CD4-positive, alpha-beta T cell treated with Interleukin-4 for 1 hour (primary cell): ENCODE measurements at places on chromosomes 2 and 18.

DNA sequence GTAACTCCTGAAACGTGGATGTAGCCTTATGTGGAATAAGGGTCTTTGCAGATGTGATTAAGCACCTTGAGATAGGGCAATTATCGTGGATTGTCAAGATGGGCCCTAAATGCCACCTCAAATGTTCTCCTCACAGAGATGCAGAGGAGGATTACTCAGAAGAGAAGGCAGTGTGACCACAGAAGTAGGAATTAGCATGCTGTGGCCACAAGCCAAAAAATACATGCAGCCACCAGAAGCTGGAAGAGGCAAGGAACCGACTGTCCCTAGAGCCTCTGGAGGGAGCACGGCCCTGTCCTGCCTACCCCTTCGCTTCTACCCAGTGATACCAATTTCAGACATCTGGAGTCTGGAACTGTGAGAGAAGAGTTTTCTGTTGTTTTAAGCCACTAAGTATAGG lies 47.3 kb upstream of the MGAT5 start:
- no peak for DNase-seq

- no peak for DNase-seq
Measured at GRCh38 chr18:28725876-28726275, 548.9 kb upstream of the CDH2 start.

- no peak for DNase-seq
Measured at GRCh38 chr18:47075098-47075883, 39.9 kb upstream of the ELOA2 start.

DNA sequence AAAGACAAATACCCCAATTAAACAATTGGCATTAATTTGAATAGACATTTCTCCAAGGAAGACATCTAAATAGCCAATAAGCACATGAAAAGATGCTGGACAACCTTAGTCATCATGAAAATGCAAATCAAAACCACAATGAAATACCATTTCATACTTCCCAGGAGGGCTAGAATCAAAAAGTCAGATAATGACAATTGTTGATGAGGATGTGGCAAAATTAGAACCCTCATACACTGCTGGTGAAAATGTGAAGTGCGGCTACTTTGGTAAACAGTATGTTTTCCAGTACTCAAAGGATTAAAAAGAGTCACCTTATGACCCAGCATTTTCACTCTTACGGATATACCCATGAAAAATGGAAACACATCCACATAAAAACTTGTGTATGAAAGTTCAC lies 91.6 kb downstream of the FIGN start:
- no peak for DNase-seq

- DNase-seq, result no peak
Measured at GRCh38 chr2:223481486-223481885, 120.7 kb downstream of the SCG2 start.

DNA sequence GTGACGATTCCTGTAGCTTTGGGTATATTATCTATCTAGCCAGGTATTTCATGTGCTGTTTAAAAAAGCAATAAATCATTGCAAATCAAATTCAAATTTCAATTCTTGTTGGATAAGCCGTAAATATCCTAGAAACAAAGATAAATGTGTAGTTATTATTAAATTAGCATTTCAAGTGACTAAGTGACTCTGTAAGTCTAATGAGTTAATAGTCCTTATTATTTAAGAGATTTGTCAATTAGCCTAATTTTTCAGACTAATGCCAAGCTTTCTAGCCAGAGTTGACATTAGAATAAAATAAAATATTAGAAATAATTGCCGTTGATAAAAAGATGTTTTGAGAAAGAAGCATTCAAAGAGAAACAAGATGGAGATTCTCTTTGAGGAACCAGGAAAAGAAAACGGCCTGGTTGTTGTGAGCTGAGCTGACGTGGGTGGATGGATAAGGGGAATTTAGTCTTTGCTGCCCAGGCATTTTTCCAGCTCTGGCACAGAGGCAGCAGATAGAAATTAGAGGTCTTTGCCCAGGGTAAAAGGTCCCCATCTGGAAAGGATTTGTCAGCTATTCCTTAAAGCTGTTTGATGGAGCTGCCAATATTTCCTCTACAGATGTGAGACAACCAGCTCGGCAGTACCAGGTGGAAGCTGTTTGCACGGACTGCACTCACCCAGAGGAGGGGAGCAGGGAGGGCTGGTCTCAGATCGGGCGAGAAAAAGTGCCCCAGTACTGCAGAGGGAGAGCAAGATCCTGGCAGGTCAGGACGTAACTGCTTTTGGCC lies 117.3 kb upstream of the SEC11C start:
- no peak for DNase-seq

DNA sequence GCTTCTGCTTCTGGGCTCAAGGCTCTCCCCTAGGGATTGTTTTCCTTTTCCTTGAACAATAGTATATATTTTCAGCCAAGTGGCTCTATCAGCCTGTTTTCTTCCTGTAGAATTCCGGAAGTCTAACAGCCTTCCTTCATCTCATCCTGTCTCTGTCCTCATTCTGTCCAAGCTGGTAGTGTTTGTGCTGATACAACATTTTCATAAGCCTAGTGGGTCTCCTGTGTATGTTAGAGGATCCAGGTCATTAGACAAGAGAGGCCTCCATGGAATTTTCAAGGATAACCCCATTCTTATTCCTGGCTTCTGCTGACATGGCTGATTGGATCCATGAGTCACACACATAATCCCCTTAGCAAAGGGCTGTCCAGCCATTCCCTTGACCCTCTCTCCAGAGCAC lies 467.6 kb downstream of the PTPRM start:
- DNase-seq, result no peak

DNA sequence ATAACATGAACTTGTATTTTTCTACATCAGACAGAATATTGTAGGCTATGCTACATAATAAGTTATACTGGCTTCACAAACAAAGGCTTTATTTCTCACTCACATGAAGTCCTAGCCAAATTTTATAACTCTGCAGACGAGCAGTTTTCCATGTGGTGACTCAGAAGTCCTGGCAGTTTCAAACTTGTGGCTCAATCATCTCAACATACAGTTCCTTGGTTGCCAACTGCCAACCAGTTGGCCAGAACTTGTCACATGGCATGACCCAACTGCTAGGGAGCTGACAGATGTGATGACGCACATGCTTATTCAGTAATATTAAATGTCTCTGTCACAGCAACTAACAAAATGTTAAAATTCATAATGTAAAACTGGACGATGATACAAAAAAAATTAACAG lies 63.8 kb upstream of the ZC3H15 start:
- no peak for DNase-seq

DNA sequence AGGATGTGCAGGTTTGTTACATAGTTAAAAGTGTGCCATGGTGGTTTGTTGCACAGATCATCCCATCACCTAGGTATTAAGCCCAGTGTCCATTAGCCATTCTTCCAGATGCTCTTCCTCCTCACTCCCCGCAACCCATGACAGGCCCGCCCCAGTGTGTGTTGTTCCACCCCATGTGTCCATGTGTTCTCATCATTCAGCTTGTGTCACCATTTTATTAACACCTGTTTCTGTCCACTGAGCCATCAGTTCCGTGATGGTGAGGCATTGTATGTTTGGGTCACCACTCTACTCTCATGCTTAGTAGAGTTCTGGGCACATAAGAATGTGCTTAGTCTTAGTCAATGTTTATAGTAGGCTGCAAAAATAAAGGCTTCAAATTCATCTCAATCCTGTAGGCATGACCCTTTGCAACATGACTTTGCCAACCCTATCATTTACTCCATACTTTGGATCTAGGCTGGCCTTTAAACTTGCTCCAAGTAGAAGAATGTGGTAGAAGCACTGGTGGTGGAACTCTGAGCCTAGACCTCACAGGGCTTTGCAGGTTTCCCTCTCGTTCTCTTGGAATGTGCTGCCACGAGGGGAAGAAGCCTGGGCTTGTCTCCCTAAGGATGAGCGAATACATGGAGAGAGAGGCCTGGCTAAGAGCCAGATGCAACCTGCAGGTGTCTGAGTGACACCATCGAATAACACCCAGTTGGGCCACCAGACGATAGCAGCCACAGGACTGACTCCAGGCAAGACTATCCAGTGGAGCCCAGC lies 161.5 kb downstream of the NAPG start:
- DNase-seq, result no peak

GRCh38 chr2:21078296-21078695 lies 34.4 kb upstream of the APOB start:
- DNase-seq, result no peak

DNA sequence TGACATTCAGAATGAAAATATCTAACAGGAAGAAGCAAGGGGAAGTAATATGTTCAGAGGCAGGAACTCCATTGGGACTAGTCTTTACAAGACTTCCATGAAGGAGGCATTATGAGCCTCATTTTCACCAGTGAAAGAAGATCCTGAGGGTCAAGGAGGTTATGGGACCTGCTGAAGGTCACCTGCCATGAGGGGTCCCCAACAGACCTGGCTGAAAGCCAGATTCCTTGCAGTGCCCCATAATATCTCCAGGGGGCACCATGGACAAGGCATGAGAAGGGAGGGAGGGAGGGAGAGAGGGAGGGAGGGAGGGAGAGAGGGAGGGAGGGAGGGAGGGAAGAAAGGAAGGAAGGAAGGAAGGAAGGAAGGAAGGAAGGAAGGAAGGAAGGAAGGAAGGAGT lies 27.9 kb downstream of the XDH start:
- no peak for DNase-seq

DNA sequence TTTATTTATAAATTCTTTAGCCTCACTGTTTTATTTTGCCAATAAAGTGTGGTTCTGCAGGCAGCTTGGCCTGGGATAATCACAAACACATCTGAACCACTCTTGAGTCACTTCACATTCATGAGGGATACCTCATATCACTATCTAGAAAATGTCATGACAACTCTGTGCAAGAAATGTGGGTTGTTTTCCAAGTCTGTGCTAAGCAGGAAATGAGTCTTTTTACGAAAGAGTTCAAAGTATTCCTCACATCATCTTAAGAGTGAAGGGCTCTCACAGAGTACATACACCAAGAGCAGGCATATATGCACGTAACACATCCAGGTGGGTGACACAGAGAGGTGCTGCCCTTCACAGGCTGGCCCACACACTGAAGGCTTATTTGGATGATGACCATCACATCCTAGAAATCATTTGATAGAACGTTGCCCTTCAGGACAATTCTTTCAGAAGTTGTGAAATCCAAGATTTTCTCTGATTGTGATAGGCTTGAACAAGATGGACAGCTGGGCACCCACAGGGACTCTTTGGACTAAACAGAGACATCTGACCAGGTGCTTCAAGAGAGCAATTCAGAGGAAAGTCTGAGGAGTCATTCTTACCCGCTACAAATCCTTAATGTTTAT lies 811.1 kb upstream of the LRATD1 start:
- no peak for DNase-seq

- DNase-seq, result no peak
Measured at GRCh38 chr2:31347750-31348149, 66.8 kb downstream of the XDH start.

- DNase-seq, result no peak
Measured at GRCh38 chr2:224222974-224223373, 178.9 kb downstream of the FAM124B start.

- no peak for DNase-seq
Measured at GRCh38 chr2:148282201-148282600, 261.3 kb downstream of the MBD5 start.

DNA sequence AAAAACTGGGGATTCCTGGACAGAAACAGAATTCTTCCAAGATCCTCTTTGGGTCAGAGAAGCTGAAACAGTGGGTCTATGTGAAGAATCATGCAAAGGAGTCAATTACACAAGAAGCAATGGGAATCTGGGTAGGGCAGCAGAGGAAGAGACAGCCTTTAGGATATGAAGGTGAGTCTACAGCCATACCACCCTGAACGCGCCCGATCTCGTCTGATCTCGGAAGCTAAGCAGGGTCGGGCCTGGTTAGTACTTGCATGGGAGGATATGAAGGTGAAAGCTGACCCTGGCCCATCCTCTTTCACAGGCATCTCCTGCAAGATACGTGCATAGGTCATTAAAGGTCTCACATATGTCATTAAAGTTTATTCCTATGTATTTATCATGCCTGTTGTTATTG lies 1080.9 kb upstream of the FANCL start:
- DNase-seq, result no peak

DNA sequence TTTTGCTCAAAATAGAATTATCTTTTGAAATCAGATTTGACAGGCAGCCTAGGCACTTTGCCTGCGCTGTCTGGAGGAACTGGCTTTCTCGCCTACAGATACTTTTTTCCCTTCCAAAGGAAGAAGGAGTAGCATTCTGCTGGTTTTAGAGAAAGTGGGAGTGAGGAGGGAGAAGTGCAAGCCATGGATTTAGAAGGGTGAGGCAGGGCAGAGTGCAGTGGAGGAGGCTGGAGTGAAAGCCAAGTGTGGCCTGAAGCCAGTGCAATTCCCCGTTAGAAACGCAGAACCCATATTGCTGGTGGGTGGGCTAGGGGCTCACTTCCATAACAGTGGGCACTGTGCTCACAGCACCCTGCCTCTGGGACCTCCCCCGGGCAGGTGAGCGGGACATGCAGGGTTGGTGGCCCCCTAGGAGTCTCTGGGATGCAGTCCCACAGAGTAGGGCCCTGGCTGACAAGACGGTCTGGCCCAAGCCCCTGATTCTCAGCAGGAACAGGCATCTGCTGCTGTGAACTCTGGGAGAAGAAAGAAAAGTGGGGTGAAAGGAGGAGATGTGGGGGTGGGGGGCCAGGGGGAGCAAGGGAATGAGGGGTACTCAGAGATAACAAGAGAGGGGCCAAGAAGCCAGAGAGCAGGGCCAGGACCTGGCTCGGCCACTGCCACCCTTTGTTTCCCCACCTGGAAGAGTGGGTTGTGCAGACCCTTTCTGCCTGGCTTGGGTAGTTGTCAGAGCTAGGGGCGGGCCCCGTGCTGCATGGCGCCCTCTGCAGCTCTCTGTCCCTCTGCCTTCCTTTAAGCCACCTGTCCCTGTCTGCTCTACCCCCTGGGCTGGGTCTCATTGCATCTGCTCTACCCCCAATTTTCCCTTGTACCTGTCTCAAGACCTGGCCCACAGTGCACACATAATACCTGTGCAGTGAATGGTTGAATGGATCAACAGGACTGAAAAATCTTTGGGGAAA lies 273.5 kb upstream of the HS6ST1 start:
- no peak for DNase-seq

- DNase-seq, result peak; percentile 7
Measured at GRCh38 chr2:215793747-215794595, 219.4 kb downstream of the MREG start.

GRCh38 chr2:33215299-33215698 lies 261.1 kb upstream of the RASGRP3 start:
- no peak for DNase-seq
